ENCODE measurements at places on chromosomes 11 and 22.

DNA sequence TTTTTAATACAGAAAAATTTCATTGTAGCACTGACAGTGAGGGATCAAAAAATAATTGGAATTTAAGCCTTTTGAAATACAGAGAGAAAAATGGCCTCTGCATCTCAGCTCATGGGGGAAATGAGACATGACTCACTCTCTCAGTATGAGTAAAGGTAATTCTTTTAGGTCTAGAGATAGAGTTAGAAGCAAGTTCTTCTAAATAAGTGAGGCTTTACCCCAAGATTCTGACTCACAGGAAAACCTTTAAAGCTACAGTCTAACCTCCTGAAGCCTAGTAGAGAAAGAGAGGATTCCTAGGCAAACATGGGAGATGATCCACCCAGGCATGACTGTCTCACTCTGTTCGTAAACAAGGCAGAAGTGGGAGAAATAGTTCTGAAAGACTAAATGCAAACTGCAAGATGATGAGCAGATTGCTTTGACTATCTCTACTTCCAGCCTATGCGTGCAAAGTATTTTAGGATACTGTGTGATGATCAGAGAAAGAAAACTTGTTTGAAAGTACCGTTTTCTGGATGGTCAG, 1003.3 kb upstream of the CCDC90B start:
- DNase-seq = no peak

DNA sequence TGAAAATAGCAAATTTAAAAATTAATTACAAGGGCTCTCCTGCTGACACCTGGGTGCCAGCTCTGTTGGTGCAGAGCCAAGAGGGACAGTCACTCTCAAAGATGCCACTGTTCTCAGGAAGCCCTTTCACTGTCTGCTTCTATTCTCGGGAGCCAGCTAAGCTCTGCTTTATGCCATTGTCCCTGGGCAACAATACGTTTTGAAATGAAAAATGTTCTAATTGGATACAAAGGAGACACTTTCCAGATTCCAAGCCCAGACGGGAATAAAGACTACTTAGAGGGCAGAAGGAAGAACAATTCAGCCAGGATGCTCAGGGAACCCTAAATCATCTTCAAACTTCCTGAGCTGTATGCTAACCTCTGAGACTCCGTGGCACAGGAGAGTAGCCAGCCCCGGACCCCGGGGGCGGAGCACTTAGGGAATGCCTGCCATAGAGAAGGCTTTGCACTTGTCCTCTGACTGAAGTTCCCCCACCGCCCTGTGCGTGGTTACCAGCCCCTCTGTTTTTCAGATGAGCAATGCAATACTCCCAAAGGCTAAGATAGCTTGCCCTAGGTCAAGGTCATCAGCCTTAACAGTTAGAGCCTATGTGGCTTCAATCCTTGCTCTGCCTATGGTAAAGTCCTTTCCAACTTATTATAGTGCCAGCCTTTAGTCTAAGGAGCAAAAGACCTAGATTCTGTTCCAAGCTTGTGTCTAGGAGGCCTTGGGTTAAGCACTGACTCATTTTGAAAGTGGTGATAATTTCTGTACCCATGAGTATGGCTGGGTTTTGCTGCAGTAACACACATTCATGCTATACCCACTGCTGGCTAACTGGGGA, 150.9 kb downstream of the CACNA1I start:
- DNase-seq = no peak

DNA sequence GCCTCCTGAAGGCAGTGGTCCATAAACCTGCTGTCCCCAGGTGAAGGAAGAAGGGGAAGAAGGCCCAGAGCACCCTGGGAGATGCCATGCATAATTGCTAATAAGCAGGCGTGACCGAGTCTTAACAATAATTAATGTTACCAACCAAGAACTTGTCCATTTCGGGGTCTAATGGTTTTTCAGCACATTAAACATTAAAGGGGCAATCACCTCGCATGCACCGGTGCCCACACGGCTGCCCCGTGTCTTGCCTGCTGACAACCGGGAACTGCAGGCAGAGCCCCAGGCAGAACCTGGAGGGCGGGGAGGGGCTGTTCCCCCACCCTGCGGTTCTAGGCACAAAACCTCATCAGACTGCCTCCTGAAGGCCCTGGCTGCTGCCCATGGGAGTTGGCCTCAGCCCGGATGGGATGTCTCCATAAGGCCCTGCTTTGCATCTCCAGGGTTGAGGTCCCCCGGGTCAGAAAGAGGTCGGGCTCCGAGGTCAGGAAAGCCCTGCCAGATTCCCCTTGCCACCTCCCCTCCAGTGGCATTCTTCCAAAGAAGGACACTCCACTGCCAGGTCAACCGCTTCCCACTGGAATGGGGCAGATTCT, 169.0 kb downstream of the BUD13 start:
- DNase-seq = no peak

DNA sequence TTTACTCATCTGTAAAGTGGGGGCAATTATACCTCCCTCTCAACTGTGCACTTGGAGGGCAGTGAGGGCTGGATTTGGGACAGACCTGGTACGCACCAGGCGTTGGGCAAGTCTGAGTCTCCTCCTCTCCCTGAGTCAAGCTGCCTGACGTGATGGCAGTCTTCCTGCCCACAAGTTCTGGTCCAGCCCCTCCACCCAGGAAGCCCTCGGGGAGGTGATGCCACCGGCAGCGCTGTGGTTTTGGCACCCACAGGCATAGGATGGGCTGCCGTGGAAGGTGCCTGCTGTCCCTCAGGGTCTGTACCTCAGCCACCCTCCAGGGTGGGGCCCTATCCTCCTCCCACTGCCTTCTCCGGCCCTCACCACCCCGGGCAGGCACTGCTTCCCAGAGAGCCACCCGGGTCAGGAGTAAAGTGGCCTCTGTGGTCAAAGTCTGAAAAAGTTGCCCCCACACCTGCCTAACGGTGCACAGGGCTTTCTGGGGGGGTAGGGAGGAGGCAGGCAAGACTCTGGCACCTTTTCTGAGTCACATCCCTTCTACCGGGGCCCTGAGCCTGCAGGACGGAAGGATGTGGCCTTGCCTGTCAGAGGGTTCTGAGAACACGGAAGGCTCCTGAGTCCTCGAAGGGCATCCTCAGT, 6.5 kb upstream of the APOBEC3H start:
- peak; percentile 34 for DNase-seq

DNA sequence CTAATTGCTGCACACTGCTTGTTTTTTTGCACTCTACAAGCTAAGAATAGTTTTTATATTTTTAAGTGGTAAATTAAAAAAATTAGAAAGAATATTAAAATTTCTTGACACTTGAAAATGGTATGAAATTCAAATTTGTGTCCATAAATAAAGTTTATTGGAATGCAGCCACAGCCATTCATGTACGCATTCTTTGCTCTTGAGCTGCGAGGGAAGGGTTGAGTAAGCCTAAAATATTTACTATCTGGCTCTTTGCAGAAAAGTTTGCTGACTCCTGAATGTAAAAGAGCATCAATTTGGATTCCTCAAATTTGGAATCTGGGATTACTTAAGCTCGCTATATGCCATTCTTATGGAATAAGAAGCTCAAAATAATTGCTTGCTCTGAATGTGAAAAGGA, 3.4 kb upstream of the ADAMTS8 start:
- no peak for DNase-seq

GRCh38 chr11:80587906-80588305, 1147.1 kb upstream of the TENM4 start:
- DNase-seq = no peak

DNA sequence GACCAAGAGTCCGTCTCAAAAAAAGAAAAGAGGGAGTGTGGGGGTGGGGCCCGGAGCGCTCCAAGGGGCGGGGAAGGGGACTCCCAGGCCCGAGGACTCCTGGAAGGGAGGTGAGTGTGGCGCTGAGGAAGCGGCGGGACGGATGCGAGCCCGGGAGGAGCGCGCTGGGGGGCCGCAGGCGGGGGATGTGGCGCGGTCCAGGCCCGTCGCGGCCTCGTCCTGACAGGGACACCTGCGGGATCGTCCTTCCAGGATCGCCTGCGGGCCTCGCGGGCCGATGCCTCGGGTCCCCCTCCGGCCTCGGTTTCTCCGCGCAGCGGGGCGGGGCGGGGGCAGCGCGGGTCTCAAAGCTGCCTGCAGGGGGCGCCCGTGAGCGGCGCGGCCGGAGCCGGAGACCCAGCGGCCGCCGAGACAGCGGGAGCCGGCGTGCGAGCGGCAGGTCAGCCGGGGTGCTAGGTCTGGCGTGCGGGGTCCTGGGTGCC, 3.8 kb upstream of the ADORA2A start:
- no peak for DNase-seq

DNA sequence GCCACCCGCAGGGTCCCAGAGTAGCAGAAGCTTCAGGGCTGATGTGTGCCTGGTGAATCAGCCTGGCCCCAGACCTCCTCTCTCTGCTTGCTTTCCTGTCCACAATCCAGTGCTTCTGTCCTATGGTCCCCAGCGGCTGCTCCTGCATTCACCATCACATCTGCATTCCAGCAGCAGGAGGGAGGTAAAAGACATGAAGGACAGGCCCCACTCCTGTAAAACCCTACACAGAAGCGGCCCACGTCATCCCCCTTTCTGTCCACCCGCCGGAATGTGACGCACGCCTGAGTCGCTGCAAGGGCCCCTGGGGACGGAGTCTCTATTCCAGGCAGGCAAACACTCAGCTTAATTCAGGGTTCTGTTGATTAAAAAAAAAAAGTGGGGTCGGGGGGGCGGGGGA, 58.3 kb downstream of the CDKN1C start:
- DNase-seq = no peak

DNA sequence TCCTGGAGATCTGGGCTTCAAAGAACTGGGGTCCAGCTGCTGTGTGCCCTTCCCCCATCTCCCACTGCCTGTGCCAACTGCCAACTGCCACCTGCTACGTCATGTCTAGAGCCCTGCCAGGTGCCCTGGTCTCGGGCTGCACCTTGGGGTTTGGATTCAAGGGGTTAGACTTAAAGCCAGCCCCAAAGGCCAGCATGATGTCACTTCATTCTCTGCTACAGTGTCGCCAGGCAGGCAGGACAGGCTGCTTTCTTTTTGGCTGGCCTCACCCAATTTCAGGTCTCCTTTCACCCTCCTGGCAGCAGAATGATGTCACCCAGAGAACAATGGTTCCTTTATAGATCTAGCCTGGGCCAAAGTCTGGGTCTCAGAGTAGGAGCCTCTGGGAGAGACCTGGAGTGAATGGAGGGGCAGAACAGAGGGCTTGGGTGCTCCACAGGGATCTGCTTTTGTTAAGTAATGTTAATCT, 79.5 kb upstream of the CRYBB3 start:
- peak; percentile 87 for DNase-seq

GRCh38 chr11:76597533-76598425, 72.8 kb downstream of the LRRC32 start:
- DNase-seq = no peak

DNA sequence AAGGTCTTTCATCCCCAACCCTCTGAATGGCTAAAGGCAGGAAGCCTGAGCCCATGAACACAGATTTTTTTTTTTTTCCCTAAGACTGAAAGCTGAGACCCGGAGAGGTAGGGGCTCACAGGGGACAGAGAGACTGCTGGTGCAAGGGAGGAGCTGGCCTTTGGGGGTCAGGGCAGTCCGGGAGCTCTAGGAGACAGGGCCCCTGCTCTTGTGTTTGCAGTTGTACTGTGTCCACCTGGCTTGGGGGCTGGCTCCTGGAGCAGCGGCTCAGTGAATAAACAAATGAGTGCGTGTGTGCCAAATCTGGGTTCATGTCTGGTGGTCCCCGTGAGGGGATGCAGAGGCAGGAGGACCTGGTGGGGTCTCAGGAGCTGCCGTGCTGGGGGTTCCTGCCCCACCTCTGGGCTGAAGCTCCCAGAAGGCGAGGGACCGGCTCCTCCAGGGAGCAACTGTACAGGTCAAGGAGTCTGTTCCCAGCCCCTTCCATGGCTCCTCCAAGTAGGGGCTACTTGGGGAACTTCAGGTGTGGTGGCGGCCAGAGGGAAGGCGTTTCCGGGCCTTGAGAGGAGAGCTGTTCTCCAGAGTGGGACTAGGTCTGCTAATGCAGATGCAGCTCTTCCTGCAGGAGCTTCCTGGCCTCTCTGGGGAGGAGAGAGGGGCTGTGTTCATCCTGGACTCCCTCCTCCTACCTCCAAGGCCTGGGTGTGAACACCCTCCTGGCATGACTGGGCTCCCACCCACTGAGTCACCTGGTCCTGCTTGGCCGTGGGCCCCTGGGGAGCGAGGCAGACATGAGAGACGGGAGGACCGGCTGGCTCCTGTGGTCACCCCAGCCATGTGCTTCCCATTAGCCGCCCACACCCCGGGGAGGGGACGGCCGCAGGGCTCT, 57.6 kb downstream of the FBXO7 start:
- peak; percentile 84 for DNase-seq

DNA sequence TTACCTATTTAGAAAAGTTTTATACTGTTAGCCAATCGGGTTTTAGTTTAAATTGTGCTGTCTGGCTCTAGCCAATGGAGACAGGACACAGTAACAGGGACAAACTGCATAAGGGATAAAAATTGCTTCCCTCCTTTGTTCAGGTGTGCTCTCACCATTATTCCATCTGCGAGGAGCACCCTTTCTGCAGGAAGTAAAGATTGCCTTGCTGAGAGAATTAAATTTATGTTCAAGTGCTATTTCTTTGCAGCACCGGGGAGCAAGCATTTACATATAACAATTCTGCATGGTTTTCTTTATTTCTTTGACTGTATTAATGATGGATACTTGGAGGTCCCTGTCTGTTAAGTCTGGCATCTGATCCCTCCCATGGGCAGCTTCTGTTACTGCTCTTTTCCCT, 80.5 kb downstream of the BRD1 start:
- no peak for DNase-seq

DNA sequence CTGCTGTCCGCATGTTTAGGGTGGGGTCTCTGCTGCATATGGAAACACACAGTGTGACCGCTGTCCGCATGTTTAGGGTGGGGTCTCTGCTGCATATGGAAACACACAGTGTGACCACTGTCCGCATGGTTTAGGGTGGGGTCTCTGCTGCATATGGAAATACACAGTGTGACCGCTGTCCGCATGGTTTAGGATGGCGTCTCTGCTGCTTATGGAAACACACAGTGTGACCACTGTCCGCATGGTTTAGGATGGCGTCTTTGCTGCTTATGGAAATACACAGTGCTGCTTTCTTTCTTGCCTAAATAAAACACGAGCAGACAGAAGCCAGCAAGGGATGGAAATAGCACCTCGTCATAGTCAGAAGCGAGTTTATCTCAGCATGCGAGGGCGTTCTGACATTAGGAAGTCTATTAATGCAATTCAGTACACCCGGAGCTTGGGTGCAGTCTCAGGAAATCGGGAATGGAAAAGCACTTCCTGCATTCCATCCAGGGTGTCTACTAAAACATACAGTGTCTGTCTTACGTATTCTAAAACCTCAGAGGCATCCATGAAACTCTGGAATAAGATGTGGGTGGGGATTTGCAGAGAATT, 32.6 kb upstream of the TOLLIP start:
- no peak for DNase-seq

- DNase-seq = no peak
Observed at GRCh38 chr22:46193898-46194310, 43.6 kb downstream of the PPARA start.

GRCh38 chr11:26914968-26915367, 78.9 kb upstream of the FIBIN start:
- DNase-seq = no peak

DNA sequence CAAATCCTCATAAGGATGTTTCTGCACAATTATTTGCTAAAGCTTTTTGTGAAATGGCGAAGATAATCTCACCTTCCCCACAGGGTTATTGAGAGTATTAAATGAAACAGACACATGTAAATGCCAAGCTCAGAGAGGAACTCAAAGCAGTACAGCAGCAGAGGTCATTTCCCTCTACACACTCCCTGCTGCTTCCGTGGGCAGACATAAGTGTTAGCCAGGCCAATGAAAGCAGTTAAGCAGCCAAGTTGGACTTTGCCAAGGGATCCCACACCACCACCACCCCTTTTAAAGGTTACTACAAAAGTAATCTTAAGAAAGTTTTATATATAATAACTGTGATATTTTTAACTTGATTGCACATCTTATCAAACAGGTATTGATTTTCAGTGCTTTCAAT, 4.0 kb upstream of the FAM111A start:
- DNase-seq = no peak
